ENCODE measurements at places on chromosomes 12 and 14.
A peak's percentile ranks its signal among the peaks of the same experiment; 100 is the strongest.

GRCh38 chr12:122983789-122984515 lies 3.5 kb downstream of the ARL6IP4 start:
- DNase-seq: no peak

GRCh38 chr12:20475542-20475941 lies 107.2 kb downstream of the PDE3A start:
- DNase-seq: no peak

DNA sequence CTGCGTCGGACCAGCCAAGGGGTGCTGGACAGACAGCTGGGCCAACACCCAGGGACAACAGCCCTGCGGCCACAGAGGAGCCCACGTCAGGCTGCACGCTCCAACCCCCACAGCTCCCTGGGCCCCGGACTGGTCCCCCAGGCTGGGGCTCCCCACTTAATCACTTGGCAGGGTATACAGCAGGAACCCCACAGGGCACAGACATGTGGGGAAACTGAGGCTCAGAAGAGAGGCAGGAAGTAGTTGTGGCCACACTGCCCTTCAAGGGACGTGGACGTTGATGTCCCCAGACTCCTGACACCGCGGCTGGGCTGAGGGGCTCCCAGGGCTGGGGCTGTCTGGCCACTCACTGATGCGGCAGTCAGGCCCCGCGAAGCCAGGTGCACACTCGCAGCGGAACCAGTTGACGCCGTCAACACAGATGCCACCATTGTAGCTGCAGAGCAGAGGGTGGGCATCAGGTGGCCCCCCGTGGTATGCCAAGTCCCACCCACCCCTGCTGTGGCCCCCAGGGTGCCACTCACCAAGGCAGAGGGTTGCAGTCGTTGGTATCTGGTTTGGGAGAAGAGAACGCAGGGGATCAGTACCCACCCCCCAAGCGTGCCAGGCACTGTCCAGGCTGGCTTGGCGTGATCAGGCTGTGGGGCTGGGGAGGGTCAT lies 21.5 kb downstream of the JAG2 start:
- no peak for DNase-seq

- DNase-seq: no peak
Observed at GRCh38 chr12:12521044-12521485, 41.6 kb downstream of the DUSP16 start.

DNA sequence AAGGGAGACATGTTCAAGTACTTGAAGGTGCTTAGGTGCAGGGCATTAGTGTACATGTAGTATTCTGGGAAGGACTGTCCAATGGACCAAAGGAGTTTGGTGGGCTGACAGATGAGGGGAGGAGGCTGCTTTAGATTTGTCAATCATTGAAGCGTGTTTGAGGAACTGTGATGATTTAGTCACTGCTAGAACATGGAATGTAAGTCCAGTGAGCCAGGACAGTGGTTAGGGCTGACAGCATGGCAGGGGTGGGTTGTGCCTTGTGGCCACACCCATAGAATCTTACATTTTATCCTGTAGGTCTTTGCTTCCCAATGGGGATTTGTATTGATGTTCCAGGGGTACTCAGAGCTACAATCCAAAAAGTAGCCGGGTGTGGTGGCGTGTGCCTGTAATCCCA lies 24.6 kb downstream of the DIP2B start:
- DNase-seq: no peak

DNA sequence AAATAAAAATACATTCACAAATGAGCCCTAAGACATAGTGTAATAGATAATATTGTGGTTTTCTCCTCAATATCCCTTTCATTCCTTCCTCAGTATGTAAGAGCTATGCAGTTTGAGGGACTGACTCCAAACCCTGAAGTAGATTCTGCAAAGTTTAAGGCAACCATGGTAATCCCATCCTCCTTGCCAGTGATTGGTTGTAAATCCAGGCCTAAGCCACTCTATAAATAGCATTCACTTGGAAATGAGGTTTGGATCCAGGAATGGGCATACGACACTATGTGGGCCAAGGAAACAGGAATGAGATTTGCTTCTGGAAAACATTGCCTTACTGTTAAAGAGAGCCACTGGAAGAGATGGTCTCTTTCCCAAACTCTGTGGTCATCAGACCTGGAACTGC lies 468.7 kb upstream of the SOX5 start:
- no peak for DNase-seq

DNA sequence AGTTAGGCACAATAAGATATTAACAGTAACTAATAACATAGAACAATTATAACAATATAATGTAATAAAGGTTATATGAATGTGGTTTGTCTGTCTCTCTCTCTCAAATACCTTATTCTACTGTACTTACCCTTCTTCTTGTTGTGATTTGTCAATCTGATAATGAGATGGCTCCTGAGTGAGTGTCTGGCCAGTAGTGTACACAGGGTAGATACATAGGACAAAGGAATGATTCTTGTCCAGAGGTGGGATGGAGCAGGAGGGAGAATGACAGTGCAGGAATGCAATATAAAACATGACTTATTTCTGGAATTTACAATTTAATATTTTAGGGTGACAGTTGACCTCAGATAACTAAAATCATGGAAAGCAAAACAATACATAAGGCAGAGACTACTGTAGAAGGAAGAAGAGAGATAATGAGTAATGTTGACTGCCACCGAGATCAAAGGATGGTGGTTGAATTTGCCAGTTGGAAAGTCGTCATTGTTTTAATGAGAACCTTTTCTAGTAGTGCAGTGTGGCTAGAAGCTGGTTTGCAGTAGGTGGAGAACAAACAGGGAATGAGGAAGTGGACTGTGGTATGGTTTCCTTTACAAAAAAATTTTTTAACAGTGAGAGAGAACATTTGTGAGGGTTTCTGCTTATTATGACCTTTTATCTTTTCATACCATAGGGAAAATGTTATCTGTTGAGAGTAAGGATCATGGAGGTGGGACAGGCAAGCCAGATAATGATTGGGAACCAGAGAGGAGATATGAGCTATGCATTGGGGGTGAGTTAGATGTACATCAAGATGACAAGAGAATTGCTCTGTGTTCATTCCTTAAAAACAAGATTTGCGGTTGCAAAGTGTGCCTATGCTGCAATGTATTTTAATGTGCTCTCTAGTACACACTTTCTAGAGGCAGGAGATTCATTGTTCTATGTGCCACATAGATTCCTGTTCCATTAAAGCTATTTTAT lies 458.3 kb downstream of the BTG1 start:
- no peak for DNase-seq

GRCh38 chr14:98227000-98227726 lies 1044.8 kb downstream of the BCL11B start:
- DNase-seq: no peak

DNA sequence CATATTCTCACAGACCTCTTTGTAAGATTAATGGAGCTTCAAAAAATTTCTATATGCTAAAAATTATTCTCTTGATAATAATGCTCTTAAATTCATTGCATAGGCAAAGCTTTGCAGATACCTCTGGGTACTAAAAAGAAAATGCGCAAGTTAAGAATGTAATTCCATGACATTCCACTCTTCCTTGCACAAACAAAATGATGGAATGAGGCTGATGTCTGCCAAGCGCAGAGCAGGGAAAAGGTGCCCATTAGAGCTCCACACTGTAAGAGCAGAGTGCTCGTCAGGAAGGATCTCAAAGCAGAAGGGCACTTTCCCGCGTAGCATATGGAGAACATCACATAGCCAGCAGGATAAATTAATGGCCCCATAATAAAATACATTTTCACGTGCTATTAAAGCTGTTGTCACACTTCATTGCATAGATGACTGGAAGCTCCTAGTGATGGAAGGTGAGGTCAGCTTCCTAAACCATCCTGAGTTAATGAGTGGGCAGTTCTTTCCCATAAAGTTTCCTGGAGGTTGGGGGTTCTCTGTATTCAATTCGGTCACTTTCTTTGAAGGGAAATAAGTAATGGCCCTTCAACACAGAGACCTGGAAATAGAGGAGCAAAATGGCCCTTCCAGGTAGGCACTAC lies 1058.9 kb downstream of the GALC start:
- no peak for DNase-seq

DNA sequence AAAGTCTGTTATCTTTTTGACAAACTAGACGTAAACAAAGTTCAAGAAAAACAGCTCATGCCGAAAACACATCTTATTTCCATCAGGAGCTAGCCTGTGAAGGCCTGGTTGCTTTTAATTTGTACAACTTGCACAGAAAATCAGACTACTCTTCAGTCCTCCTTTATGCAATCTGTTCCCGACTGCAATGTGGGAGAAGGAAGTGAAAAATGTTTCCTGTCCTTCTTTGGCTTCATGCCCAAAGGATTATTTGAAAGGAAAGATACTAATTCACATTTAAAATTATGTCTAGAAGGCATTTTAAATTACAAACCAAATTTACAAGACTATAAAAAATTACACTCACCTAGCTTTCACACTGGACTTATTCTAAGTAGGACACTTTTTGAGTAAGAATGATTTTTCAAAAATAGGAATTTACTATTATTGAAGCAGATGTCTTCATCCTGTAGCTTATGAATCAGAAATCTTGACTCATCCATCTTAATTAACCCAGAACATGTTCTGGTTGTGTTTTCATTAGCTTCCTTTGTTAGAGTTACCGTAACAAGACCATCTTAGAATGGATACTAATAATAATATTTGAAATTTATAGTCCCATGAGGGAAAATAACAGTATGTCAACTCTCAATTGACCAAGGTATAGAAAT lies 272.6 kb downstream of the PRKD1 start:
- no peak for DNase-seq

GRCh38 chr12:75170640-75171185 lies 38.9 kb downstream of the KCNC2 start:
- no peak for DNase-seq

DNA sequence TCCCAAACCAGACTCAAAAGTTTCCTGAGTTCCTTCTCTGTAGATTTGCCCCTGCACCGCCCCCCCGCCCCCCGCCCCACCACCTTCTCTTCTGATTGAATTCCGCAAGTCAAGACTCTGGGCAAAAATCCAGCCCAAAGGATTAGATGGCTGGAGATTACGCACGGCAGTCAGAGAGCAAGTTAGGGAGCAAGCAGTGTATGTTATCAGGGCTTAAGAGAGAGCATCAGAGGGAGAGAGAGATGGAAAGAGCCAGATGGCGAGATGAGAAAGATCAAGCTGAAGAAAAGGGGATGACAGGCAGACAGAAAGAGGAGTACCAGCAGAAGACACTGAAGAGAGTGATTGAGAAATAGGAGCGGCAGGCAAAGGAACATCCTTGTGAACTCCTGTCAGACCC lies 13.9 kb upstream of the ANKRD33 start:
- no peak for DNase-seq

DNA sequence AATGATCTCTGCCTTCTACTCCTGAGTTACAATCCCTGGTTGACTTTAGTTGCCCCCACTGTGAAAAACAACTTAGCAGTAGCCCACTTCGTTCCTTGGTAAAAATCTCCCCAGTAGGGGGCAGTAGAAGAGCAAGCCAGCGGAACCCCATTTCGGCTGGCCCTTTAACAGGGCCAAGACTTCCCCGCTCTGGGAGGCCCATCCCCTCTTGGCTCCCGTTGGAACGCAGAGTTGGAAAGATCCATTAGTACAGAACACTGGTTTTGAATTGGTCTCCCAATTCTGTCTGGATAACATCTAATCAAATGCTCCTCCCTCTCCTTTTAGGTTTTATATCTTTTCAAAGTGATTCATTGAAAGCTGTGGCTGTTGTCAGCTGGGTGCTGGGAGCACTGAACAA lies 1133.3 kb downstream of the BCL11B start:
- DNase-seq: peak; percentile 31

GRCh38 chr12:127619869-127620734 lies 646.9 kb upstream of the TMEM132C start:
- no peak for DNase-seq

DNA sequence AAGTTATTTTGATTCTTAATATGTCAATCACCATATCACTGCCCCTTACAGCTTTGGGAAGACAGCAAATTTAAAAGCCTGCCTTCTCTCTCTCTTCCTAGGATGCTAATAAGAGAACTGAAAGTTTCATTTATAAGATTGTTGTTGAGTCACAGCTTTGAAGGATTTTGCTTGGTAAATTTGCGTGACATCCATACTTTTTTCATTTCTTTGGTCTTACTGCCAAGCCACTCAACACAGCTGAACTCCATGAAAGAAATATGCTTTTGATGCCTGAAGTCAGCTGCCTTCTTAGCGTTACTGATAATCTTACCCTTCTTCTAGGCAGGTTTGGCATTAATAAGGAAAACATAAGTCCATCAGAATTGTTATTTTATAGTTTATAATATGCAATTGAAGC lies 155.0 kb downstream of the CRADD start:
- no peak for DNase-seq

DNA sequence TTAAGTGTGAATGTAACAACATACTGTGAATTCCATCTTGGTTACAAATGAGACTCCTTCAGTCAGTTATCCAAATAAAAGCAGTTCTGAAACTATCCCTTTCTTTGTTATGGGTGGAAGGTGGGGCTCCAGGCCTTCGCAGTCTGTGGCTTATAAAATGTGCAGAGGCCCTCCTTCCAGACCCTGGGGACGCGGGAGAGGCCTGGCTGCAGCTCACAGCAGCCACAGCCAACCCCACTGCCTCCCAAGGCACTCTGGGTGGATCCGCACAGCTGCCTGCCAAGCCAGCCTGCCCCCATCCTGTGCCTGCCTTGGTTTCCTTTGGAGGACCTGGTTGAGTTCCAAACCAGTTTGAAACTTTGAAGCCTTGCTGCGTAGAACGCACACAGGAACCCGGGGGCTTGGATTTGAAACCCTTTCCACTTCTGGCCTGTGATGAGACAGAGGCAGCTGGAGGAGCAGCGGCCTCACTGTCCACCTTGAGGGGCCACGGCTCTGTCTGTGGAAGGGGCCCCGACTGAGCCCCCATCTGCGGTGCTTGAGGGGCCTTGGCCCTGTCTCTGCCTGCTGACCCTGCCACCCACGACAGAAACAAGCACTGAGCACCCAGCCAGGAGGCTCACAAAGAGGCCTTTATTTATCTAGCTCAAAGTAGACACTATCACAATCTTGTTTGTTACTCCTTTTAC lies 30.4 kb downstream of the CCNK start:
- no peak for DNase-seq

DNA sequence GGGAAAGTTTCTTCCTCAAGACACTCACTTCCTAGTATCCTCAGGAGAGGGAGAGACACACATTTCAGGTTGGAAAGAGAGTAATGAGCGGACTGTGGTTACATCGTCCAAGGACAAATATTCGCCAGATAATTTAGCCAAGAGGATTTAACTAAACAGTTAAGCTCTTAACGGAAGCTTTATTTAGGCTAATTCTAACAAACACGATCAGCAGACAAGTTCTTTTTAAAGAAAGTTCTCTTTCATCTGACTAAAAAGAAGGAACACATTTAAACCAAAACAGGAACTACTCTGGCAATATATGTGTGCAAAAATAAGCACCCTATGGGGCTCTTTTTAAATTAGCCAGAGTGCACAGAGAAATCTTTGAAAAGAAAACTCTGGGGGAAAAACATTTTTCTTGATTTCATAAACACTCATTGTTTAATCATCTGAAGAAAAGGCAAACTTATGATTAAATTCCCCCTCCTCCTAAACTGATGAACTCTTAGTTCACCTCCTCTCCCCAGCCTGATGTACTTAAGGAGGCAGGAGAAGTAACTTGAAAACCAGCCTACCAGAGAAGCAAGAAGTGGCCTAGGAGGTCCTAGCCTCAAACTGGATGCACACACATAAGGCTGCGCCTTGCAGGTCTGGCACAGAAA lies 13.3 kb upstream of the BTG1 start:
- DNase-seq: no peak

All from LNCaP clone FGC (cell line).